ENCODE measurements at places on chromosomes 16 and 17.
A peak's percentile ranks its signal among the peaks of the same experiment; 100 is the strongest.

DNA sequence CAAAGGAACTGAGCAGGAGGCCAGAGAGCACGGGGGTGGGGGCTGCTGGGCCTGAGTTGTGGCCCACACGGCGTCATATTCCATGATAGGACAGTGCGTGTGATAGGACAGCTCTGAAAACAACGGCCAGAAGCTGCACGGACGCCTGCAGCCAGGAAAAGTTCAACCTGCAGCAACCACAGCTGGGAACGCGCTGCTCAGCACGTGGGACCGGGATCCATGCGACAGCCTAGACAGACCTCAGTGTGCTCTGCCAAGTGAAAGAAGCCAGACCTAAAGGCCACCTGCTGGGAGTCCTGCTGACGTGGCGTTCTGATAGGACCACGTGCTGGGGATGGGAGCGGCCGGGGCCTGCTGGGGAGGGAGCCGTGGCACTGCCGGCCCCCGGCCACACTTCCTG lies 21.6 kb downstream of the CTU2 start:
- no peak for DNase-seq

DNA sequence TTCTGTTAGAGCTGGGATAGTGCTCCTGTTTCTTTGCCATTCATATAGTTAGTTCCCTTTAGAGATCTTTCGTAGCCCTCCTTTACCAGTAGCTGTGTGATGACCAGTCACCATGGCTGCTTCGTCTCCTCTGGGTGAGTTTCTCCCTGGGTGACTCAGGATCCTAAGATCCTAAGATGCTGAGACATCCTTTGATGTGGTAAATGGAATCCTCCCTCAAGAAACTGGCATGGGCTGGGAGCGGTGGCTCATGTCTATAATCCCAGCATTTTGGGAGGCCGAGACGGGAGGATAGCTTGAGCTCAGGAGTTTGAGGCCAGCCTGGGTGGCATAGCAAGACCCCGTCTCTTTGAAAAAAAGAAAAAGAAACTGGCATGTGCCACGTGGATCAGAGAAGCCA lies 5.9 kb downstream of the PHAF1 start:
- DNase-seq, result peak; percentile 54

DNA sequence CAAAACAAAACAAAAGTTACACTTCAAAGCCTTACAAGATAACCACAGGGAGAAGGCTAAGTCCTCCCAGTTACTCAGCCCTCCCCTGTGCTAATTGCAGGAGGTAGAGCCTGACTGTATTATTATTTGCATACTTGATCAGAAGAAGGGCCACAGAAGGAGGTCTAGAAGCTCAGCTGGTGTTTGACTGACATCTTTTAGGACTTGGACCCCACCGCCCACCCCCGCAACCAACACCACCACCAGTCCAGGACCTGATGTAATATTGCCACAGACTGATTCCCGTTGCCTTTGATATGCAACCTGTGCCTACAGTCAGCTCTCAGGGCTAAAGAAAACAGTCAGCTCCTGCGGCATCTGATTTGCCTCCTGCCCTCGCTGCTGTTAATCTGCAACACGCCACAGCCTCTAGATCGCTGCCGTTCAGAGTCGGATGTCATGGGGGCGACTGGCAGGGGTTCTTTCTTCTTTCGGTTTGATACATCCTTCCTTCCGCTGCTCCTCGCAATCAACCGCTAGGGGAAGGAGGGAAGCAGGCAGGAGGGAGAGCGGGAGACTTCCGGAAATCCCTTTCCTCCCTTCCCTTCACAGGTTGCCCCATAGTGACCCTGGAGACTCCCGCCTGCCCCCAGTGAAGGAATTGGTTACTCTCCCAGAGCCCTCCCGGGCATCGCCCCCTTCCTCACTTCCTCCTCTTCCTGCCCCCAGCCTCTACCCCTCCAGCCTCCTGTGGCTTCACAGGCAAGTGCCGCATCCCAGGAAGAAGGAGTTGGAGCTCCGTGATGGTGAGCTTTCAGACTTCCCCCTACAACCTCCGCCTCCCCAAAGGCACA lies 90.5 kb upstream of the SOX9 start:
- no peak for DNase-seq

DNA sequence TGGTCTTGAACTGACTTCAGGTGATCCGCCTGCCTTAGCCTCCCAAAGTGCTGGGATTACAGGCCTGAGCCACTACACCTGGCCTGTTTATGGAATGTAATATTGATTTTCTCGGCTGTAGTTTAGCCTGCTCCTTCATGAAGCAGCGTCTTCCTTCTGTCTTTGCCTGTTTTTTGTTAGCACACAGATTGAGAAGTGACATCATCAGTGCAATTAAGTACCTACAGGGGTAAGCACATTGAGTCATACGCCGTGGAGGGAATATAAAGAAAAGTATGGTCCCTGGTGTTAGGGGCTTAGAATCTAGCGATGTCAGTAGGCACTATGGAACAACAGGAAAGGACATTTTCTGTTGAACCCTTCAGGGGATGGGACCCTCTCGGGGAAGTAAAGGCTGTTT lies 48.7 kb upstream of the SEC14L1 start:
- DNase-seq, result no peak

DNA sequence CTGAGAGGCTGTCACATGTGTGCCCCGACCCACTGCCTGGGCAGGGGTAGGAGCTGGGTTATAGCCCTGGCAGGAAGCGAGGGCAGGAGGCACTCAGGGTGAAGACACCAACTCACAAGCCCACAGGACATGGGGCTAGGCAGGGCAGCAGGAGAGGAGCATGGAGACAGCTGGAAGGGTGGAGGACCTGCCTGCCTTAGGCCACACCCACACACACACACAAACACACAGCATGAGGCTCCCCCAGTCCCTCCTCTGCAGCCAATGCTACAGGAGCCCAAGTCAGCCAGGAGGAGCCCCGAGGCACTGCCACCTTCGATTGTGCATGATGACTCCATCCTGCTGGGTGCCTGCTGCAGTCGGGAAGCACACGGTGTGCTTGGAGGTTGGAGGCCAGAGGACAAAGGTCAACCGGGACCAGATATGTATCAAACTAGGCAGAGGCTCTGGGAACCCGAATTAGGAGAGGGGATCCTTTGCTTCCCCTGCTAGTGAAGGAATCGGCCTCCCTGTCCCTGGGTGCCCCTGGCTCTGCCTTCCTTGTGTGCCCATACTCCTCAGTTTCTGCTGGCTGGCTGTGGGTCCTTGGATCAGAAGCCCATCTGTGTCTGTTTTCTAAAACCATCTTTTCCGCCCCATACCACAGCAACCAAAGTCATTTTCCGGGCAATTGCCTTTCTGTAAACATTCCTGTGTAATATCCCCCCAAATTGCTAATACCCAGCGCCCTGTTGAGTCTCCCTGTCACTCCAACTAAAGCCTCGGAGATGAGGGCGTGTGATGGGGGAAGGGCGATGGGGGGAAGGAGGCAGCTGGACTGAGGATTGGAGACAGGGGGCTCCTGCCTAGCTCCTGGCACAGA lies 20.5 kb downstream of the SRCIN1 start:
- no peak for DNase-seq

- DNase-seq, result no peak
Measured at GRCh38 chr16:67437513-67437912, 6.6 kb downstream of the HSD11B2 start.

DNA sequence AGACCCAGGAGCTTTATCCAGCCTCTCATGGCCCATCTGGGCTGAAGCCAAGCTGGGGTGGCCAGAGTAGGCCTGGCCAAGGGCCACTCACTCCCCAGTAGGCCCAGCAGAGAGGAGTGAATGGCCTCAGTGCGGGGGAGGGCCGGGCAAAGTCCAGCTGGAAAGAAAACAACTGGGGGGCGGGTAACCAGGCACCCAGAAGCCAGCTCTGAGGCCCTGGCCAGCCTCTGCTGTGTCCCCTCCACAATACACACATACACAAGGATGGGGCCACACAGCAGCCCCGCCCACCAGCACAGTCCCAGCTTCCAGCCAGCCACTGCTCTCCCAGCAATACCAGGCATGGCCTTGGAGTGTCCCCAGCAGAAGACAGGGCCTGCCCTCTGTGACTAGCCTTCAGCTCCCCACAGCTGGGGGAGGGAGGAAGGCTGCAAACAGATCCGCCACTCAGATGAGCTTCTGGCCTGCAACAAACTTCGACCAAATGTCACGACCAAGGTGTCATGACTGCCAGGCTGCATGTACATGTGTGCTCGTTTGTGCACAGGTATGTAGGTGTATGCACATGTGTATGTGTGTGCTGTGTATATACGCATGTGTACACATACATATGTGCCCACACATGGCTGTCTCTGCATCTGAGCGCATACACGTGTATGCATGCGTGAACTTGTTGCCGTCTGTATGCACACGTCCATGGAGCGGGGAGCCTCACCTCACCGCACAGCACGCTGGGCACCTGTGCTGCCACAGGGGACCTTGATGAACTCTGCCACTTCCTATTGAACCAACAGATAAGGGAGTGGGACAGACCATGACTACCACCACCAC lies 5.0 kb downstream of the CARHSP1 start:
- DNase-seq, result no peak

DNA sequence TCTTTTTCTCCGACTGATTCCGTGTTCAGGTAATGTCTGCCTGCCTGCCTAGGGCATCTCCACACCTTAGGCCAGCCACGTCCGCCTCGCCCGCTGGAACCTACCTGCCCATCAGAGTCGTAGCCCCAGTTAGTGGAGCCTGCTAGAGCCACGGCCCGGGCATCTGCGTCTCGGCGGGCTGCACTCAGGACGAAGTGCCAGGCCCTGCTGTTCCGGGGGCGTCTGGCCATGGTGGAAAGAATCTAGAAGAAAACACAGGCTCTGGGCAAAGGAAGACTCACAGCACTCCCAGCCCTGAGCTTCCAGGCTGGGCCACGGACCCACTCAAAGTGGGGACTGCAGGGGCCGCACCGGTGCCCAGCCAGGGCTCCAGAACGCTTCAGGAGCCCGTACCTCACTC lies 1.1 kb downstream of the SPSB3 start:
- DNase-seq, result no peak

DNA sequence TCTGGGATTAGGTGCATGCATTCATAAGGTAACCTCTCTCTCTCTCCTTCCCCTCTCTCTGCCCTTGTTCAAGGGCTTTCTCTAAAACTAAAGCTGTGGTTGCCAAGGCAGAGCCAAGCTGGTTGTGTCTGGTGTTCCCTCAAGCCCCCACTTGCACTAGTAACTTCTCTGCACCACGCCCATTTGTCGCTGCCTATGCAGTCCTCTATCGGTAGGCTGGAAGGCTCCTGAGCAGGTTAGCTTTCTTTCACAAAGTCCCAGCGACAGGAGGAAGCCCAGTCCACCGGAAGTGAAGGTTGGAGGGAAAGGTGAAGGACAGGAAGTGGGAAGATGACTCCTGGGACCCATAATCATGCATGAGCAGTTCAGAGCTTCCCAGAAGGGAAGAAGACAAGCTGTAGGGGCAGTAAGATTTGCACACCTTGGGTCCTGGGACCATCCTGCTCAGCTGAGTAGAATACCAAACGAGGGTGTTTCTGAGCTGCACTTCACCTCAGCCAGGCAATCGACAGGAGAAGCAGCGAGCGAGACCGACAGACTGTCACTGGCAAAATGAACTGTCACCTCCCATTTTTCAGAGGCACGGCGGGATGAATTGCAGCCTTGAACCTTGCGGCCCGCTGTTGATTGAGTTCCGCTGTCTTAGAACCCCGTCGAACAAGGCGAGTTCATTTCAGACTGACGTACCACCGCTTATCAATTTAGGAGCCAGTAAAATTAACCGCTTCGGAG lies 14.7 kb upstream of the SKAP1 start:
- DNase-seq, result no peak

DNA sequence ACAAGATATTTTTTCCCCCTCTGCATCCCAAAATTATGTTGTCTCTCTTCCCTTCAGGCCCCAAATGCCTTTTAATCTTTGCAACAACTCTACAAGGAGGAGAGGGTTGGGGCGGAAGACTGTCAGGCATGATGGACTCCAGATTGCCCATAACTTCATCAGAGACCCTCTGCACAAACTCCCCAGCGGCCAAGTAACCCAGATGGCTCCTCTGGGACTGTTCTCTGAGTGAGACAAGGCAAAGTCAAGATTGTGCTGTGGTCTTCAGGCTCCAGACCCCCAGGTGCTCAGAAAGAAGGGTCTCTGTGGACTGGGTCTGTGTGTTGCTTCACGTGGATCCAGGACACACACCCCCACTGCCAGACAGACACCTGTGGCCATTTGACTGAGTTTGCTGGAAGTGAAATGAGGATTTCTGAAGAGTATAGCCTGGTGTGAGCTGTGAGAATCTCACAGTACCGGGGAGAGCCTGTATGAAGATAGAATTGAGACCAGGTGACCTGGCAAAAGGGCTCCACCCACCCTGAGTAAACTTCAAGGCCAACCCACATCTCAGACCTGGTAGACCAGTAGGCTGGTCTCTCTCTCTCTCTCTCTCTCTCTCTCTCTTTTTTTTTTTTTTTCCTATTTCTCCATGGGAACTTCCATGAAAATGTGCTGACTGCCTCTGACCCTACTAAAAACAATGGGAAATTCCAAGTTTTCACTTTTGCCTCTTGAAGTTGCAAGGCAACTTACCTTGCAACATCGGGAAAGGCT lies 354.1 kb downstream of the SOX9 start:
- no peak for DNase-seq

GRCh38 chr16:29826342-29826695 lies 6.1 kb downstream of the MVP start:
- DNase-seq, result no peak

Data from amniotic stem cell (primary cell).